NCI-H1436 (cell line): ENCODE measurements at places on chromosomes 7 and 10.

DNA sequence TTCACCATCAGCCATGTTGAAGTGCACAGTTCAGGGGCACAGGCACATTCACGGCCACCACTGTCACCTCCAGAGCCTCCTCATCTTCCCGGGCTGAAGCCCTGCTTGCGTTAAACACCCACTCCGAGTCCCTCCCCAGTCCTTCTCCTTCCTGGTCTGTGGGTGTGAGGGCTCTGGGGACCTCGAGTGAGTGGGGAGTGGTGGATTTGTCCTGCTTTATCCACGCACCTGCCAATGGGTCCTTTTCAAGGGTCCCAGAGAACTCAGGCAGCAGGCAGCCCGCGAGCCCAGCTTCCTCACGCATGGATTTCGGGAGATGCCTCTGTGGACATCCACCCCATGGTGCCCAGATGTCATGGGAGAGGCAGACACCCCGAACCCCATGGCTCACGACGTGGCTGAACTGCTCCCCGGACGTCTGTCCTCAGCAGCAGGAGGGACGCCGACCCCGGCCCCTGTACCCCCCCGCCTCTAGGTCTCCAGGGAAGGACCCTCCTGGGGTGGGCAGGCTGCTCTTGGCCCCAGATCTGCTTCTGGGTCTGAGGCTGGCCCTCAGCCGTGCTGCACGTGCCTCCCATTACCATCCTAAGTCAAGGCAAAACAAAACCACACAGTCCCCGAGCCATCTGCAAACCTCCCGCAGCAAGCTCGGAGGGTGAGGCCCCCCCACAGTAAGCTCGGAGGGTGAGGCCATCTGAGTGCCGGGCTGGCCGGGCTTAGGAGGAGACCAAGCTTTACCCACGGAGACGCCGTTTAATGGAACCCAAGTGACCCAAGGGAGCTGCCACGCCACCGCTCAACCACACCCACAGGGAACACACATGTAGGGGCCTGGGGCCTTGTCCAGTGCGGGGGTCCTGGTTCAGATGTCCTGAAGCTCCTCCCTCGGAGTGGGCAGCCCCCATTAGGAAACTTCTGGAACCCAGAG lies 9.0 kb downstream of the CYP2W1 start:
- no peak for DNase-seq

DNA sequence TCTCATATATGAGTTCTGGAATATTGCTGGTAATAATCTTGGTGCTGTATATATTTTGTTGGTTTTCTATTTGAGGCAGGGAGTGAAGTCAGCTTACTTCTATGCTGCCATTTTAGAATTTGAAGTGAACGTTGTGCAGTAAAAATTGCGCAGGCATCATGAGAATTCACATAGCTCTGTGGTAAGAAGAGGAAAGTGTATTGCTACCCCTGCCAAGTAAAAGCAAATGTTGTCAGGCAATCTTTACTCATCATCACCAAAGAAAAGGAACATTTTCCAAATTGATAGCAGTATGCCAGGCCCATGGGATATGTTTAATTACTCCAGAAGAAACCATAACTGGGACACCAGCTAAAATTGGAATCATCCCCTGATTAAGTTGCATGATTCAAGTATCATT lies 13.4 kb downstream of the FEZF1 start:
- DNase-seq: no peak

DNA sequence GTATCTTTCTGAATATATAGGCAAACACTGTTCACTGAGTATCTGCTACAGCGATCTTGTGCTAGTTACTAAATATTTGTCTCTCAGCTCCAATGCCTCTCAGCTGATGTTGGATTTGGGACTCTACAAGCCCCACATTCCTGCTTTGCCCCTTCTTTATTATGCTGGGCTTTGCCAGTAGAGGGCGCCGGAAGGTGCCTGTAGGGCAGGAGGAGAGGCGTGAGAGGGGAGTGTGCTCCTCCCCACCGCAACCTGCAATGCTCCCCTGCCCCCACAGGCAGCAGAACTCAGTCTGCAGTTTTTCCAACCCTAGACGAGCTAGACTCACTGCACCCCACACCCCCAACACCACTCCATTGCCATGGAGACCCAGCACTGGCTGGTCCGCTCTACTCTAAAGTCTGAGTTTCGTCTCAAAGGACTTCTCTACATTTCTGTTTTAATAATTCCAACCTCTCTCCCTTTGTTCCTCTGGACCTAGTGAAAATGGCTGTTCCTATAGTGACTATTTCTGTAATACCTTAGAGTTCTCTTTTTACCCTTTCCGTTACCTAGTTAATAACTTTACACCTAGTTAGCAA lies 337.6 kb downstream of the CCSER2 start:
- no peak for DNase-seq

GRCh38 chr10:29634764-29635625 lies at the start of gene SVIL:
TSS of gene SVIL (minus strand) at chr10:29634971. CDS start at chr10:29555058, 79,913 bp downstream.
- no peak for DNase-seq

- DNase-seq: no peak
These were observed 170.4 kb downstream of the ZNF438 start for GRCh38 chr10:30861221-30861620.

DNA sequence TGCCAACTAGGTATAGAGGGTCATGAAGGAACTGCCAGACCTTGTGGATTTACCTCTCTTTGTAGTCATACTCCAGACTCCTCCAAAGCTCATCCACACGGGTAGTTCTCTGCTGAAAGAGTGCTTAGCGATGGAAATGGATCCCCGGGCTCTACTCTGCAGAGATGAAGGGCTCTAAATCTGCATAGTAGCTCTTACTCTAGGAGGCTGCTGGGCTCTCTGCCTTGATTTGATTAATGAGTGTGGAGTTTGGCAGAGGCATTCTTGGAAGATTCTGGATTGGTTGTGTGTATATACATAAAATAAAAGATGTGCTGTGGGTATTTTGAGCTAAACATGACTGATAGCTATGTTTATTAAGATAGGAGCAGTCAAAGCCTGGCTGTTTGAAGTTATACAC lies 21.3 kb upstream of the CPXM2 start:
- DNase-seq: no peak
